ENCODE measurements at places on chromosomes 7 and 10.

GRCh38 chr7:1313613-1314012 is 80.9 kb downstream of the UNCX start:
- DNase-seq = no peak

GRCh38 chr10:11049806-11050205 is 32.1 kb downstream of the CELF2 start:
- no peak for DNase-seq

DNA sequence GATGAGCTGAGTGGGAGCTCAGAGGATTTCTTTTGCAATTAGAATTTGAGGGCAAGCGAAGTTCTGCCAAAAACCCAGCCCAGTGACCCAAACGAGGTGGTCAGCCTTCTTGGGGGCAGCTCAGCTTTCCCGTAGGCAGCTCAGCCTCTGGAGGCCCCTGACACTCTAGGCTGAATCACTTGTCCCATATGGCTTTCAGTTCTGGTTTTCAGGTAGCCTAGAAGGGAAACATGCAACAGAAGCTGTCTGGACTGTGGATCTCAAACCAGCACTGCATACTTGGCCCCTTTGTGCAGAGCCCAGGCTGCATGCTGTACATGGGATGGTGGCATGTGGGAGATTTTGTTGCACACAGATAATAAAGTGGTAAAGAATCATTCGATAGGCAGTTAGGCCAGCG is 322.8 kb downstream of the ANKRD30A start:
- DNase-seq = no peak

DNA sequence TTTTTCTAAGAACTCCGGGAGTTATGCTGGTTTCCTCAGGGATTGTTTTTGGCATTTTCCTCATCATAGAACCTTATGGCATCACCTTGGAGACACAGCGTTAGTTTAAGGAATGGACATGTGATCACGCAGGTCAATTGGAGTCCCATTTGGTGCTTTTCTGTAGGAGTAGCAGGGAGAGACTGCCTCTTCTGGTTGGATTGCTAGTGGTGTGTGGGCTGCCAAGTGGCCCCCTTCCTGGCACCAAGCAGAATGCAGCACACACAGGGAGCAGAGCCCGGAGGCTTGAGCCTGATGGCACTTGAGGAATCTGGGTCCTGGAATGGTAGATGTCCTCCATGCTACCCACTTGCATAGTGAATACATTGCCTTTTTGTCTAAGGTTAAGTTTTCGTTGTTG is 57.9 kb downstream of the SDK1 start:
- no peak for DNase-seq

DNA sequence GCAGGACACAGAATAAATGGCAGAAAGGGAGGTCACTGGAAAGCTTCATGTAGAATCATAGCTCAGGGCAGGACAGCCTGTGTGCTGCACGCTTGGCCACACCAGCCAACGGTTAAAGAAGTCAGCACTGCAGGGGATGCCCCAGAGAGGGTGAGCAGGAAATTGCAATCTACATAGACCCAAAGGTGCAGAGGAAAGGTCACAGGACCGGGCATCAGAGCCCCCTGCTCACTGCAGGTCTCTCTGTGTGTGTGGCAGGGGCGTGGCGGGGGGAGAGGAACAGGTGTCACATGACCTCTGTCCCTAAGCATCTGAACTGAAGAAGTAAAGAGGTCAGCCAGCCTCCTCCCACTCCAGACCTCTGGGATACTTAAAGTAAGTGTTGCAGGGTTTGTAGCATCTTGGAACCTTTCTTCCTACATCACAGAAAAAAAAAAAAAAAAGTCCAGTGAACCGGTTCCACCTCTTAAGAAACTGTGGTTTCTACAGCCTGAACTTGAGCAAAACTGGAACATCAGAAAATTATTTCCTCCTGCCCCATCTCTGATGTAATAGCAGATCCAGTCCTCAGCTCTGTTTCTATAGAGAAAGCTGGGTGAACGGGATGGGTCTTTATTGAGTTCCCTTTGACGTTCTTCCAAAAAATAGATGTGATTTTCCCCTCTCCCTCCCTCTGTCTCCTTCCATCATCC is 64.3 kb downstream of the RGS10 start:
- DNase-seq = no peak

- no peak for DNase-seq
Measured at GRCh38 chr7:17022920-17023319, 141.1 kb upstream of the AGR3 start.

DNA sequence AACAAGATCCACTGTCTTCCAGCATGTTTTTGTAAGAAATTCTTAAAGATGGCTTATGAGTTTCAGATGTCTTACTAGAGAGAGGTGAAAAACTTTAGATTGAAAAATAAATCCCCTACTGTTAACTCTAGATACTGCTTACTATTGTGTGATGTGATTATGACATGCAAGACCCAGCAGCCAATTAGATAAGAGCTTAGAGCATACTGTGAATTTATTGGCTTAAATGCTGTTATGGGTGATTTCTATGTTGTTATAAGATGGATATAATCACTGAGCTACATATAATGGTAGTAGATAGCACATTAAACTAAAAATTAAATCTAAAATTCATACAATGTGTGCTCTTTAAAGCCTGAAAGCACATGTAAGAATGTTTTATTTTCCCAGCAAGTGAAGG is at the start of gene RNF133:
TSS of gene RNF133 (minus strand) at position 101 of the 400 bp plus-strand sequence. CDS start 199 bp downstream, outside the sequence.
- DNase-seq = no peak

- DNase-seq = peak; percentile 60
Measured at GRCh38 chr10:21527598-21528235, 2.2 kb upstream of the SKIDA1 start.

GRCh38 chr7:80924090-80924489 is 5.2 kb upstream of the SEMA3C start:
- DNase-seq = no peak

- DNase-seq = peak; percentile 74
Measured at GRCh38 chr10:29328983-29329382, 40.1 kb downstream of the LYZL1 start.

DNA sequence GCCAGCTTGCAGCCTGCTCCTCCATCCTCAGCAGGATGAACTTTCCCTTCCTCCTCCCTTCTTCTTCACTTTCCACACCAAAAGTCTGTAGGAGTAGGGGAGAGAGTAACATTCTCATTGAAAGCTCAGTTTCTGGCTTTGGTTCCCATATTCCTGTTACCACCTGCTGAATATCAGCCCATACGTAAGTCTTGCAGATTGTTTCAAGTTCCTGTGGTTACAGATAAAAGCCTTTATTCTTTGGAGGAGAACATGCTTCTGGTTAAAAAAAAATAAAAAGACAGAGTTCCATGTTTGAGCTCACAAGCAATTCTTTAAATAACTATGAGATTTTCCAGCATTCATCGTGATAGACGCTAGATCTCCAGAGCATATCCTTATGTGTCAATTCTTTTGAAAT is 637.3 kb downstream of the SUGCT start:
- DNase-seq = no peak

DNA sequence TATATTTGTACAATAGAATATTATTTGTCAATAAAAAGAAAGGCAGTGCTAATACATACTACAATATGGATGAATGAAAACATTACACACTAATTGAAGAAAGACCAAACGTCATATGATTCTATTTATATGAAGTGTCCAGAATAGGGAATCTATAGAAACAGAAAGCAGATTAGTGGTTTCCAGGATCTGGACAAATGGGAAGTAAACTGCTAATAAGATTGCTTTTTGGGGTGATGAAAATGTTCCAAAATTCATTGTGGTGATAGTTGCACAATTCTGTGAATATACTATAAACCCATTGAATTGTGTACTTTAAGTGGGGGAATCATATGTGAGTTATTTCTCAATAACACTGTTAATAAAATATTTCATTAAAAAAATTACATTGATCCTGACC is 78.2 kb upstream of the IFRD1 start:
- DNase-seq = peak; percentile 4

DNA sequence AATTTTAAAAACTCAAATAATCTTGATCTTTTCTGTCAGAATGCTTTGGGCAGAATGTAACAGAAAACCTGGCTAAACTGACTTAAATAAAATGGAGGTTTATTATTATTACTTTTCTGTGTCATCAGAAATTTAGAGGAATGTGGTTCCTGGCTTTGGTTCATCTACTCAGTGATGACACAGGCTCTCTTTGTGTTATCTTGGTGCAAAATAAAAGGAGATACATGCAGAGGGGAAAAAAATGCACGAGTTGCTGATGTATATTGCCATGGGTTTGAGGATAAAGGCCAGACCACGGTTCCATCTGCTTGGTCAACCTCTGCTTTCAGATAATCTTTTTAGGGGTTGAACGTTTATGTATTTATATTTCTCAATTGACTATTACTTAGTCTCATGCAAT is 181.4 kb downstream of the SUGCT start:
- DNase-seq = peak; percentile 57

GRCh38 chr10:117016266-117016665 is 11.3 kb upstream of the SHTN1 start:
- no peak for DNase-seq

GRCh38 chr7:24739306-24739705 is 18.0 kb downstream of the GSDME start:
- DNase-seq = peak; percentile 31

GRCh38 chr7:139284252-139284896 is 53.3 kb downstream of the UBN2 start:
- DNase-seq = no peak

GRCh38 chr10:96410296-96410695 is 51.5 kb upstream of the OPALIN start:
- DNase-seq = no peak

DNA sequence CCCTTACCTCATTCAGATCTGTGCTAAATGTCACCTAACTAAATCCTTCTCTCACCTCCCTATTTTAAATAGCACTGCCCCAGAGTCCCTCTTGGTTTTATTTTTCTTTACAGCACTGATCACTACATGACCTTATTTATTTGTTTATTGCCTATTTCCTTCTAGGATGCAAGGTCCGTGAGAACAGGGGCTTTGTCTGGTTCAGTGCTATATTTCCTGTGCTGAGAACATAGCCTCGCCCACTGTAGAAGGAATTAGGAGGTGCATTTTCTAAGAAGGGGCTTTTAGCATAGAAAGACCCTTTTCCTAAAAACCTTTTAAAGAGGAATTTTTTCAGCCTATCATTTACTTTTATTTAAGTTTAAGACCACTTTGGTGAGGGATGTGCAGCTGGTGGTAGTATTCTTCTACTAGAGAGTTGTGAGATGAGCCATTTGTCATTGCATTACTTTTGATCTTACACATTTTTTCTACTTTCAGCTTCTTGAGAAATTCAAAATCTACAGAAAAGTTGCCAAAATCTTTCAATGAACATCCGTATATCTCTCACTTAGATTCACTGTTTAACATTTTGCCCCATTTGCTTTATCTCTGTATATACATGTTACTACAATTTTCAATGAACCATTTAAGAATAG is 13.5 kb upstream of the PCGF5 start:
- no peak for DNase-seq

- DNase-seq = peak; percentile 9
Measured at GRCh38 chr10:103982639-103983038, 15.7 kb downstream of the SLK start.

GRCh38 chr7:40755438-40755837 is 620.6 kb downstream of the SUGCT start:
- no peak for DNase-seq

GRCh38 chr7:53094827-53095226 is 59.4 kb downstream of the POM121L12 start:
- no peak for DNase-seq
